ENCODE measurements at places on chromosomes 12 and 14. TPM values are rescaled to one million over a fixed set of nuclear protein-coding genes. Genes with fewer than 3 reads are reported as not detected.

DNA sequence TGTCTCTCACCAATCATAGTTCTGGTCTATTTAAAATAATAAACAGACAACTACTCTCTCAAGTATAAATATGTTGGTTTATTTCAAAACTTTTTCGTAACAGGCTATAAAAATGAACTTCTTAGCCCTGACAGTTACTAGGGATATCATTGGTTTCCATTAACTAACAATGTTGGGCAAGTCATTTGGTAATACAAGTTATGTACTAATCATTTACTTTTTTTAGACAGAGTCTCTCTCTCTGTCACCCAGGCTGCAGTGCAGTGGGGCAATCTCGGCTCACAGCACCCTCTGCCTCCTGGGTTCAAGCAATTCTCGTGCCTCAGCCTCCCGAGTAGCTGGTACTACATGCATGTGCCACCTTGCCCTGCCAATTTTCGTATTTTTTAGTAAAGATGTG lies 14.6 kb upstream of the KANSL2 start:
- H3K4me1 ChIP-seq = no peaks in the 10 kb centered on the region
- H3K27me3 ChIP-seq = no peaks in the 10 kb centered on the region
- no peak for DNase-seq
- H3K36me3 ChIP-seq = peaks cover 11% of the 10 kb centered on the region

- H3K27me3 ChIP-seq = no peaks in the 10 kb centered on the region
- no peak overlapping the region for H3K27ac ChIP-seq
- no peaks in the 10 kb centered on the region for H3K36me3 ChIP-seq
- no peak overlapping the region for H3K4me3 ChIP-seq
- no peaks in the 10 kb centered on the region for H3K4me1 ChIP-seq
- DNase-seq = no peak
Observed at GRCh38 chr12:96049101-96049500, 13.7 kb upstream of the LTA4H start.

DNA sequence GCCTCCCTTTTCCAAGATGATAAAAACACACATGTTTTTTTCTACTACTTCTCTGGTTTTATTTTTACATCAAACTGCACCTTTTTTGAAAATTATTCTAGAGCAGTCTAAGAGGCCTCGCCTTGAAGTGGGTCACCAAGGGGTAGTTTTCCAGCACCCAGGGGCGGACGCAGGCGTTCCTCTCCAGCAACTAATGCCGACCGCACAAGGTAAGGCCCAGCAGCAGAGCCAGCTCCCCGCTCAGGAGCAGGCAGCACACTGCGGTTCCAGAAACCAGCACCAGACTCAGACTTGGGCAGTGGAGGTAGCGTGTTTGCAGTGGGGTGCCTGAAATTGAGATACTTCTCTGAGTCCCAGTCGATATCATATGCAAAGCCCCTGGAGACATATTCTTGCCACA lies 31.6 kb downstream of the EP400 start:
- no peaks in the 10 kb centered on the region for H3K27me3 ChIP-seq
- DNase-seq = no peak
- no peak overlapping the region for H3K27ac ChIP-seq

- peaks cover 22% of the 10 kb centered on the region for H3K4me1 ChIP-seq
- no peaks in the 10 kb centered on the region for H3K36me3 ChIP-seq
- H3K27me3 ChIP-seq = no peaks in the 10 kb centered on the region
- no peak for DNase-seq
Observed at GRCh38 chr12:25675808-25676207, 122.7 kb upstream of the LMNTD1 start.

- H3K4me1 ChIP-seq = peaks cover 38% of the 10 kb centered on the region
- H3K27ac ChIP-seq = no peak overlapping the region
- no peaks in the 10 kb centered on the region for H3K27me3 ChIP-seq
- H3K4me3 ChIP-seq = no peak overlapping the region
Observed at GRCh38 chr12:122094735-122095631, 16.4 kb downstream of the MLXIP start.

DNA sequence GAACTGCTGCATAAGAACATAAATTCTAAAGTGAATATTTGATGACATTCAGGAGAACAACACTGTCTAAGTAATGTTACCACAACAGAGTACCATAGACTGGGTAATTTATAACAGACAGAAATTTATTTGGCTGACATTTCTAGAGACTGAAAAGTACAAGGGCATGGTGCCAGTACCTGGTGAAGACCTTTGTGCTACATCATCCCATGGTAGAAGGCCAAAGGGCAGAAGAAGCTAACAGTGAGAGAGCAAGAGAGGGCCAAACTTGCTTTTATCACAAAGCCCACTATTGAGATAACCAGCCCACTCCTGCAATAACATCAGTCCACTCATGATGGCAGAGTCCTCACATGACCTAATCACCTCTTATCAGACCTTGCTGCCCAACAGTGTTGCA lies 88.8 kb downstream of the FIGNL2 start:
- no peak for DNase-seq
- peaks cover 1% of the 10 kb centered on the region for H3K36me3 ChIP-seq
- no peaks in the 10 kb centered on the region for H3K4me1 ChIP-seq
- H3K4me3 ChIP-seq = no peak overlapping the region

DNA sequence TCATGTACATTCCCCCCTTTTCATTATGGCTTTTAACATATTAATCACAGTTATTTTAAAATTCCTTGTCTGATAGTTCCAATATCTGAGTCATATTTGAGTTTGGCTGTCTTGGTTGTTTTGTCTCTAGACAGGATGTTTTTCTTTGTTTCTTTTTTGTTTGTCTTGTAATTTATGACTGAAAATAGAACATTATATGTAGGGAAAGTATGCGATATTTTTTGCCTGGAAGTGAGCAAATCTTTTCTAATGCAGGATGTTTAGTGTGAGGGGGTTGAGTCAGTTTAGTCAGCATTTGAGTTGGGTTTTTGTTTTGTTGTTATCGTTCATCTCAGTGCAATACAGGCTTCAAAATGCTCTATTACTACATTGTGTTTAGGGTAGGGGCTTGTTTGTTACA lies 239.7 kb downstream of the SNAPC1 start:
- no peaks in the 10 kb centered on the region for H3K36me3 ChIP-seq
- no peak overlapping the region for H3K4me3 ChIP-seq
- H3K4me1 ChIP-seq = no peaks in the 10 kb centered on the region
- H3K27me3 ChIP-seq = no peaks in the 10 kb centered on the region
- no peak for DNase-seq
- H3K27ac ChIP-seq = no peak overlapping the region

GRCh38 chr12:103652808-103653207 lies 65.7 kb downstream of the STAB2 start:
- no peaks in the 10 kb centered on the region for H3K4me1 ChIP-seq
- H3K27ac ChIP-seq = no peak overlapping the region
- peaks cover 1% of the 10 kb centered on the region for H3K27me3 ChIP-seq
- no peak overlapping the region for H3K4me3 ChIP-seq

The SLC38A1 gene
- 245 TPM for total RNA-seq

The ERG28 gene
- total RNA-seq = 31.0 TPM

The ZBTB42 gene
- total RNA-seq = 9.1 TPM

The P2RX2 gene
- total RNA-seq = not detected

The KCNMB4 gene
- total RNA-seq = not detected

The STYK1 gene
- total RNA-seq = 4.9 TPM
